G401 (cell line): ENCODE measurements at places on chromosomes 2 and 18. TPM values are rescaled to one million over a fixed set of nuclear protein-coding genes. Genes with fewer than 3 reads are reported as not detected.

DNA sequence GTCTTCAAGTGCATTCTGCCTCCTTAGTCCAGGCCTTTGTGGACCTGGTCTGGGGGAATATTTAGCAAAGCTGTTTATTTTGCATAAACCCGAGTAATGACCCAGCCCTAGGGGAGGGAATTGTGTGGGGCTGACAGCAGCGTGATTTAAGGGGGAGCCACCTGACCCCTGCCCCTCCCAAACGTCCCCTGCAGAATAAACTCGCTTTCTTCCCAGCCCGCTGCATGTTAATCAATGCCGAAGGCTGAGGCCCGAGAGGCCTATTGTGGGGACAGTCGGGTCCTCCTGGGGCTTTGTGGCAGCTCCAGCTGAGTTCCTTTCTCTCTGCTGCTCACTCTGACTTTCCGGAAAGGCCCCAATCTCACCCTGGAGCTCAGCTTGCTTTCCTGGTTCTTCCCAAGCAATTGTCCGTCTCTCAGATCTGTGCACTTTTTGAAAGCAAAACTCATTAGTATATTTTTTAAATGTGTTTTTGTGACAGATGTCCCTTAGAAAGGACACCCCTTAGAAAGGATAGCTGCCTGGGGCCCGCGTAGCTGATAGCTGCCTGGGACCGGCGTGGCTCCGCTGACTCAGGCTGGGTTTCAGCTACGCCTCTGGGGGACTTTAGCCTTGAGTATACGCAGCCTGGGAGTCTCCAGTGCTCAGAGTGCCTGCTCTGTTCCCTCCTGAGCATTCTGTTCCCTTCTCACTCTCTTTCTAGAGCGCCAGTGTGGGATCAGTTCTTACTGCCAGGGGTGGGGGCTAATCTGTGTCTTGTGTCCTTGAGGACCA, 158.3 kb downstream of the GLI2 start:
- no peak for DNase-seq

DNA sequence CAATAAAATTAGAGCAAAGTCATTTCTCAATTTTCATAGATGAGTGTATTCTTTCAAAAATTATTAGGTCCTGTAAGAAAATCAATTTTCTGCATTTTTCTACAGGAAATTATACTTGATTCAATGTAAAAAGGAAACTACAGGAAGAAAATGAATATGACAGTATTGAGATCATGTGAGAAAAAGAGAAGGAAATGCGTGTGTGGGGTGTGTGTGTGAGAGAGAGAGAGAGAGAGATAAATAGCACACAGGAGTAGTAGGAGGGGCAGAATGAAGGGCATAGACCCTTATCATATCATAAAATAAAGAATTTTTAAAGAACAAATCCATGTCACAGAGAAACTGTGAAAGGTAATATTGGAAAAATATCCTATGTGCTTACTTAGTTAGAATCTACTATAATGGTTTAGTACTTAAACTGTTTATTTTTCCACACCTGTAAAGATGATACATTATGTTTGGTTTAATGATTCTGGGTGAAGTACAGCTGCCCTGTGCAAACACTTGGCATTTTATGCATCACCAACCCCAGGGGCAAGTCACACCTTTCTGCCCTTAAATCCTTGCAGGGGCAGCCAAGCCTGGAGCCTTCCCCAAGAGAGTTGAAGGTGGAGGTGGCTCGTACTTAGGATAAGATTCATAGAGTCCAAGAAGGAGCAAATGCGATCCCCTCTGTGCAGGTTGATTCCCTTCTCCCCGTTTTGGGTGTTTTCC, 276.4 kb downstream of the TGIF1 start:
- DNase-seq: no peak

The POMC gene
- not detected in 2 replicates for total RNA-seq

DNA sequence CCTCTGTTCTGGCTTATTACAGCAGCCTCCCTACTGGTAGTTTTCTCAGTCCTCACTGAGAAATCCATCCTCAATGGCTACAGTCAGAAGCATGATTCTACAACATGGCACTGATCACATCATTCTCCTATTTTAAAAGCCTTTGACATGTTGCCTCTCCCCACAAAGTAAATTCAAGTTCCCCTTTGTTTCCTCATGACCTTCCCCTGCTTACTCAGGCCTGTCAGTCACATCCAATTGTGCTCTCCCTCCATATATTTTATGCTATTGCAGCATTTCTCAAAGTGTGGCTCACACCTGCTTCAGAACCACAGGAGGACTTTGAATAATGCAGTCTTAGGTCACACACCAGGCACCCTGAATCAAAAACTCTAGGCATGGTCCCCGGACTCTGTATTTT, 124.6 kb downstream of the SPOPL start:
- no peak for DNase-seq

GRCh38 chr2:4175343-4175742, 472.0 kb downstream of the DCDC2C start:
- DNase-seq: no peak

GRCh38 chr2:9333591-9334171, 89.6 kb downstream of the ITGB1BP1 start:
- peak; percentile 64 for DNase-seq

DNA sequence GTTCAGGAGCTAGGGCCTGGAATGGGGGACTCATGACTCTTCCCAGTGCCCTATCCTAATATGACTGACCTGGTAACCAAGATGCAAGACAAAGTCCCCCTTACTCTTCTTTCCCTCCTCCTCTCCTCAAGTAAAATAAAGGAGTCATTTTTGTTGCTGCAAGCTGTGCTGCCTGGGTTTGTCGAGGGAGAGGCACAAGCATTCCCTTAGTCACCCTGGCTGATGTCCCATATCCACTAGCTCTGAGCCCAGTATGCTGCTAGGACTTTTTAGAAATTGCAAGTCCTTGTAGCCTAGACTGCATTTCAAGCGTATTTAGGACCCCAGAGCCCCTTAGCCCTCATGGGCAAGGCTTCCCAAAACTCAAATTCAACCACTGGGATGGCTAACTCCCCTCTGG, 338.5 kb upstream of the SETBP1 start:
- no peak for DNase-seq

DNA sequence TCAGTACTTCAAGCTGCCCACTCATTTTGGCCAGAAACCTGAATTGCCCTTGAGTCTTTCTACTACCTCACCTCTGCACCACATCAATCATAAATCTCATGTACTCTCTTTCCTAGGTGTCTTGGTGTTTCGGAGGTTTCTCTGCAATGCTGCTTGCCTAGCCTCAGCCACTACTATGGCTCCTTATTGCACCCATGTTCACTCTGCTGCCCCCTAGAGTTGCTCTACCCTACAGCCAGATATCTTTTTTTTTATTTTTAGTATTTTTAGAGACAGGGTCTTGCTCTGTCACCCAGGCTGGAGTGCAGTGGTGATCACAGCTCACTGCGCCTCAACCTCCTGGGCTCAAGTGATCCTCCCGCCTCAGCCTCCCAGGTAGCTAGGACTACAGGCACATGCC, 413.0 kb downstream of the PTPRM start:
- DNase-seq: no peak
